ENCODE measurements at places on chromosomes 11 and 22.

GRCh38 chr22:36644333-36644757 lies 59.2 kb downstream of the CACNG2 start:
- DNase-seq, result no peak

- DNase-seq, result peak; percentile 12
Measured at GRCh38 chr22:31488988-31489617, 539 bp downstream of the EIF4ENIF1 start.

DNA sequence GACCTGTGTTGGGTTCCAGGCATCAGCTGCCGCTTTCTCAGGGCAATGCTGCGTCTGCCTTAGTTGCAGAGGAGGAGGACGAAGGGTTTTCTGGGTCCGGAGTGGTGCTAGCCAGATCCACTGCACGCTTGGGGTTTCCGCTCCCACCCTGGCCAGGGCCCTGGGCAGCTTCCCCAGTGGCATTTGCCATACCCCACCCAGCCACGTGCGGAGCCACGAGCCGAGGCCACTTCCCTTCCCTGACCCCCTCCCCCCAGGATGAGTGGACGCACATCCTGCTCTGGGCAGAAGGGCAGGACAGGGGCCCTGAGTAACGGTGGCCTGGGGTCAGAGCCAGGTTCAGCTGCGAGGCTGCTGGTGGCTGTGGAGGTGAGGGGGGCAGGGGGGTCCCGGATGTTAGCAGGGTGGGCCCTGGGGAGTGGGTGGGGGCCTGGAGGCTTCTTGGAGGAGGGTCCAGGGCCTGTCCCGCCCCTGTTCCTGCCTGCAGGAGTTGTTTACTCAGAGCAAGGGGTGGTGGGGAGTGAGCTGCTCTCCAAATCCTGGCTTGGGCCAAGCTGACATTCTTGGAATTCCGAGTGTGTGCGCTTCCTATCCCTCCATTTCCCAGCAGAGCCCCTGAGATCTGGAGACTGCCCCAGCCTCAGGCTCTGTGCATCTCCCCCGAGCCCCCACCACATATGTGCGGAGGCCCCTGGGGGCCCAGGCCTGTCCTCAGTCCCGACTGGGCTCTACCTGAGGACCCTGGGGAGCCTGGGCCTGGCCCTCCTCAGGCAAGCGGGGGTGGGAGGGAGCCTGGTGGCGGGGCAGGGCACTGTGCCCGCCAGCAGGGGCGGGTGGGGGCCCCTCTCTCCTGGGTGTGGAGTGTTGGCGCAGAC lies 1.4 kb downstream of the TSPAN4 start:
- DNase-seq, result no peak

GRCh38 chr11:33373636-33374035 lies 116.5 kb downstream of the HIPK3 start:
- DNase-seq, result no peak

GRCh38 chr11:58763120-58763490 lies 31.4 kb upstream of the GLYAT start:
- no peak for DNase-seq

GRCh38 chr11:133163463-133164419 lies 368.6 kb downstream of the OPCML start:
- no peak for DNase-seq

DNA sequence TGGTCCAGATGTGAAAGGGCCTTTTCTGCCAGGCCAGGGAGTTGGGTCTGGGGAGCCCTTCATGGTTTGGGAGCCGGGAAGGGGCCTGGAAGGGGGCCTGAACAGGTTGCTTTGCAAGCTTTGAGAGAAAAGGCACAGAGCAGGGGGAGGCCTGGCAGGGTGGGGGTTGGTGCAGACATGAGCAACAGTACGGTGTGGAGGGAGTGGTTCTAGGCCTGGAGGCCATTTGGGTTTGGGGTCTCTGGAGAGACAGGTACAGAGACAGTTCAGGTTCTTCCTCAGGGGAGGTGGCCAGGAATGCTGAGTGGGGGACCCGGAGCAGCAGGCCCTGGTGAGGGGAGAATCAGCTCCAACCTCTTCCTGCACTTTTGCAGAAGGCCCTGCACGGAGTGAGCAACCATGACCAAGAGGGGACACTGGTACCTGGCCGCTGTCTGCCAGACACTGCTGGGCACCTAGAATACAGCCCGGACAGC lies 1.4 kb downstream of the KDELR3 start:
- no peak for DNase-seq

DNA sequence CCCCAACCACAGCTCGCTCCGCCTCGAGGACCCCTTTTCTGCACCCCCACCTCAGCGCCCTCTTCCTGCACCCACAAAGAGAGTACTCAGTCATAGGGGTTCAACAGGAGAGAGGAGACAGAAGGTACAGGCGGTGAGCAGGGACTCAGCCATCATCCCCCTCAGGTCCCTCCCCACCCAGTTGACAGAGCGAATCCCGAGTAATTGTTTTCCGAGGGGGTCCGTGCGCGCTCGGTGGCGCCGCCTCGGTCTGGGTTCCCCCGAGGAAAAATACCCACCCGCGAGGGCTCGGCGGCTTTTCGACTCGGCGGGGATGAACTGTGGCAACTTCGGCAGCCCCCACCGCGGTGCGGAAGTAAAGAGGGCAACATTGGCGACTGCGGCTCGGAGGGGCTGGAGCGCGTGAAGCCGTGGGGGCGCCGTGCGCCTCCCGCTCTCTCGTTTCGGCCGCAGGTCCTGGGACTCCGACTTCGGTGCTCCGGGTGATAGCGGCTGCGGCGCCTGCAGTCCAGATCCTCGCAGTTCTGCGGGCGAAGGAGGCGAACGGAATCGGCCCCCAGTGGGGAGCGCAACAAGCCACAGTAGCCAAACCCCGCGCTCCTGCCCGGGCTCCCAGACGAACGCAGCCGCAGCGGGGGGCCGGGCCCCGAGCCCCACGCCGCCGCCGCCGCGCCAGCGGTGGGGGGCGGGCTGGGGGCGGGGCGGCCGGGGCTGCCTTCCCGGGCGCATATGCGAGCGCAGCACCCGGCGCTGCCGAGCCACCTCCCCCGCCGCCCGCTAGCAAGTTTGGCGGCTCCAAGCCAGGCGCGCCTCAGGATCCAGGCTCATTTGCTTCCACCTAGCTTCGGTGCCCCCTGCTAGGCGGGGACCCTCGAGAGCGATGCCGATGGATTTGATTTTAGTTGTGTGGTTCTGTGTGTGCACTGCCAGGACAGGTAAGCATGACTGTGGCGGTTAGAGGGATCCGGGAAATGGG lies at the start of gene NELL1:
Gene NELL1, plus strand, starts transcription at position 743 of the 976 bp plus-strand sequence.
- no peak for DNase-seq

GRCh38 chr11:12392672-12393071 lies 15.3 kb downstream of the PARVA start:
- no peak for DNase-seq

- DNase-seq, result no peak
Measured at GRCh38 chr11:21653951-21654421, 538.9 kb upstream of the ANO5 start.

DNA sequence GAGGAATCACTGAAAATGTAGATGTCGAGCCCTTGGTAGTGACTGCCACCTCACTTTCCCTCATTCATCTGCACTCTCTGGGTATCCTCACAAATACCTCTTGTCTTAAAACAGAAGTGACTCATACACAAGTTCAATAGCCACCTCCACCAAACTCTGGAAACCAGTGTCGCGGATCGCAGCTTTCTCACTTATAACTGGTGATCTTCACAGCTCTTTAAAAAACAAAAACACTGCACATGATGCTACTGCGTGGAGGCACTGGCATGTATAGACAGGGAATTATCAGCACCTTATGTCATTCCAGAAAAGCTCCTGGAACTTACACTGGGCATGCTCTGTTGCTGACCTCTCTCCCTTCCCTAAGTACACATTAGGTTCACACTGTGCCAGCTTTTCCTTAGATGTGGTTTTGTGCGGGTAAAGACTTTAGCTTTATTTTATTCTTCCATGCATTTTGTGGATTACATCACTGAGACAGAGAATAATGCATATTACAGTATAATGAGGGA lies 425.5 kb upstream of the CADM1 start:
- no peak for DNase-seq

- no peak for DNase-seq
Measured at GRCh38 chr11:38014405-38014804, 1416.4 kb upstream of the RAG2 start.

- DNase-seq, result no peak
Measured at GRCh38 chr22:22558071-22558971, 744 bp downstream of the PRAME start.

GRCh38 chr11:120219232-120219937 lies 8.6 kb downstream of the OAF start:
- DNase-seq, result no peak

- no peak for DNase-seq
Measured at GRCh38 chr11:86497836-86498235, 123.1 kb downstream of the CCDC81 start.

Data from activated gamma-delta T cell treated with Interleukin-2 at 50 U/mL for 16 hours (primary cell).